ENCODE measurements at places on chromosomes 4 and X.
A peak's percentile ranks its signal among the peaks of the same experiment; 100 is the strongest.

- no peak for DNase-seq
Measured at GRCh38 chrX:76550016-76550415, 122.5 kb downstream of the MAGEE1 start.

GRCh38 chrX:63746278-63746677 is 38.7 kb downstream of the ARHGEF9 start:
- DNase-seq: no peak

DNA sequence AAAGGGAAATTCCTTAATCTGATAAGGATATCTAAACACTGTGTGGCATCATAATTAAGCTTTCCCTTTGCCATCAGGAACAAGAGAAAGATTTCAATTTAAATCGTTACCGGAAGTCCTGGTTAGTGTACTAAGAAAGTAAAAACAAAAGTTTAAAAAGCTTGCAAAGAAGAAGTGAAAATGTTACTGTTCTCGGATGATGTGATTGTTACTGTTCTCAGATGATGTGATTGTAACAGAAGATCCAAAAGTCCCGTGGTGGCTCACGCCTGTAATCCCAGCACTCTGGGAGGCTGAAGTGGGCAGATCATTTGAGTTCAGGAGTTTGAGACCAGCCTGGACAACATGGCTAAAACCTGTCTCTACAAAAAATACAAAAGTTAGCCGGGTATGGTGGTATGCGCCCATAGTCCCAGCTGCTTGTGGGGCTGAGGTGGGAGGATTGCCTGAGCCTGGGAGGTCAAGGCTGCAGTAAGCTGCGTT is 62.5 kb downstream of the RGS12 start:
- no peak for DNase-seq

DNA sequence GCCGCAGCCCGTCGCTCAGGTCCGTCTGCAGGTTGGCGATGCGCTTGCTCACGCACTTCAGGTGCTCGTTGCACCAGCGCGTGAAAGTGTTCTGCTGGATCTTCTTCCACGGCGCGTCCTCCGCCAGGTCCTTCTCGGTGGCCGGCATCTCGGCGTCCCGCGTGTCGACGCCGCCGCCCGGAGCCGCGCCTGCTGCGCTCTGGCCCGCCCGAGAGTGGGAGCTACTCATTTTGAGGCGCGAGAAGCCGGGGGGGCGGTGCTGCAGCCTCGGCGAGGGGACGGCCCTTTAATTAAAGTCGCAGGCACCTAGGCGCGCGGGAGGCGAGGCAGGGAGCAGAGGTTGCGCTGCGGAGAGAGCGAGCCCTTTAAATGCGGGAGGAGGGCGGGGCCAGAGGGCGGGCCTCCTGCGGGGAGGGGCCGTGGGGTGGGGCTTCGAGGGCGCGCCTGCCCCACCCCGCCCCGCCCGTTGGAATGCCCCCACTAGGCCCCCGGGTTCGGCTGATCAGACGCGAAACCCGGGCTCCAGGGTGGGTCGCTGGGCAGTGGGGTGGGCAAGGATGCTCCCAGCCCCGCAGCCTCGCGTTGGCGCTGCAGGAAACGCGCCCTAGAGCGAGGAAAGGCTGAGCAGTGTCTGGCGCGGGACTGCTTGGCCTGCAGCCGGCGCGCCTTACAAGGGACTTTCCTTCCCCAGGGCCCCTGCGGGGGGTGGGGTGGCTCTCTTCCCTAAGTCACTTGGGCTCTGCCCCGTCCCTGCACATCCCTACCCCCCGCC is 3.2 kb downstream of the FLNA start:
- DNase-seq: peak; percentile 90

DNA sequence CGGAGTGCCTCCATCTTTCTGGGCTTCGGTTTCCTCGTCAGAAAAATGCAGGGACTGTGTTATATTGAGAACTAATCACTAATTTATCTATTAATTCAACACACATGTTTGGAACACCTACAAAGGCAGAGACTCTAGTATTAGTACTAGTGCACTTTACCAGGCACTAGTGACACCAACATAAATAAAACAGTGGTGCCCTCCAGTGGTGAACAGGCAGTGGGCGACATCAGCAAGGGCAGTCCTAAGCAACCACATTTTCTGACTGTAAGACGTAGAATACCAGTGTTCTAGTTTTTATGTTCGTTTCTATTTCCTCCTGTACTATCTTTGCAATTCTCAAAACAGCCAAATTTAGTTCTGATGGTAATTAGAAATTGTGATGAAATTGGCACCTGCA is 69.1 kb upstream of the UCP1 start:
- no peak for DNase-seq

GRCh38 chrX:135505351-135505750 is 15.1 kb upstream of the INTS6L start:
- no peak for DNase-seq

- DNase-seq: no peak
Measured at GRCh38 chrX:2458309-2458708, 42.5 kb downstream of the DHRSX start.

DNA sequence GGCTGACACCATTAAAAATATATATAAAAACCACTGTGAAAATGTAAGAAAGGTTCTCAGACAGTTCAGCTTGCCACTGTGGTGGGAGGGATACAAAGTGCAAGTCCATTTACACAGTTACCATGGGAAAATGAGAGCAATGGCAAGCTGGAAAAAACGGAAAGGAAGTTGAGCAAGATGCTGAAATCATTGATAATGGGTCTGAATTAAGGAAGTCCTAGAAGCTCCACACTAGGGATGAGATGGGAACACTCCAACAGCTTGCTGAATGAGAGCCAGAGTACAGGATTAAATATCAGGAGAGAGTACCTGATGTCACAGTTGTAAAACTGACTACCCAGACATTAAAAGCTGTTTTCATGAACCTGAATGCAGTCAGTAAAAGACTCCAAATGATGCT is 218.6 kb downstream of the PRDM5 start:
- no peak for DNase-seq

- no peak for DNase-seq
Measured at GRCh38 chrX:44178274-44179053, 165.0 kb downstream of the EFHC2 start.

DNA sequence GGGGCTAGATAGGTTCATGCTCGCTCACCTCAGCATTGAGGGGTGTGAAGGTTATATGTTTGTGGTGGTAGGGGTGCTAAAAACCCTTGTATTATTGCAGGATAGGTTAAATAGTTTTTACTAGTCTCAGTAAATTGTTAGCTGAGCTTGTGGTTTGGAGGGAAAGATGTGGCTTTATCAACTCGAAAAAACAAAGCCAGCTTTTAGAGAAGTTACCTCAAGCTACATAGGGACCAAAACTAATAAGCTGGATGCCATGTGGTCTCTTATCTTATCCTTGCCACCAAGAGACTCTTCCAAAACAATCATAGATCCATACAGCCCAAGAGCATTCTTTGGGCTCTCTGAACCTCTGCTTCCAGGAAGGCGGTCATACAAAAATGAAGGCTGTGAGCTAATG is 29.2 kb downstream of the MSN start:
- DNase-seq: no peak
